ENCODE measurements at places on chromosomes 1 and 21. TPM values are rescaled to one million over a fixed set of nuclear protein-coding genes. Genes with fewer than 3 reads are reported as not detected.

The CR1L gene
- total RNA-seq: not detected

The HPCAL4 gene
- 0.55 TPM for total RNA-seq

The RPTN gene
- 9.0 TPM for total RNA-seq

The UBIAD1 gene
- total RNA-seq: 26.8 TPM

The DIP2A gene
- 42.3 TPM for total RNA-seq

The PDE9A gene
- total RNA-seq: 4.5 TPM

The SAMD13 gene
- total RNA-seq: 2.9 TPM

The TNFAIP8L2 gene
- total RNA-seq: 1.0 TPM

The ARMH1 gene
- total RNA-seq: 1.4 TPM

The RIPPLY3 gene
- not detected for total RNA-seq

The CYP2J2 gene
- 16.9 TPM for total RNA-seq

The NAV1 gene
- 30.3 TPM for total RNA-seq

The FCRLA gene
- total RNA-seq: not detected

The DFFB gene
- 6.8 TPM for total RNA-seq

The CDC20 gene
- 9.4 TPM for total RNA-seq

The BTBD19 gene
- 1.2 TPM for total RNA-seq
